Breast epithelium (tissue), 4 donors: ENCODE measurements at places on chromosomes 2 and 18.

DNA sequence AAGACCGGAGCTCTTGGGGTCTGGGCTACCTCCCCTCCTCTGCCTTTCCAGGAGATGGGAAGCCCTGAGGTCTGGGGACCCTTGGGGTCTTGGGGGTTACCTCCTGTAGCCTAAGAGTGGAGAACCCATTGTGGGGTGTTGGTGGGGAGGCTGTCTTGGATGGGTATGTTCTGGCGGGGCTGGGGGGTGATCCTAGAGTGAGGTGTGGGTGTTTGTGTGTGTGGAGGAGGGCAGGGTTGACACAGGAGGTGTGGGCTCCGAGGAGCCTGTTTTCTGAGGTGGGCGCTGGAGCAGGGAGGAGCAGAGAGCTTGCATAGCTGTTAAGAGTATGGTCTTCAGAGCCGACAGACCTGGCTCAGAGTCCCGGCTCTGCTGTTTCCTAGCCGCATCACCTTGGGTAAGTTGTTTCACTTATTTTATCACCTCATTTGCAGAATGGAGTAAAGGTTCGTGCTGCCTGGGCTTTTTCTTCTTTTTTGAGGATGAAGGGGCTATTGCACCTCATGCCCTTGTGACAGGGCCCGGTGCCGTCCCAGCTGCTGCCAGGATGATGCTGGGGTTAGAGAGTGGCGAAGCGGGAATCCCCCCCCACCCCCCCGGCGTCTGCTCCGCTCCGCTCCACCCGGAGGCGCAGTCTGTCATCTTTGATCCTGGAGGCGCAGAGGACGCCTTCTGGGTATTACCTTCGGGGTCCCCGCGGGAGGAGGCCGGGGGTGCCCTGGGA, 17.2 kb downstream of the TET3 start:
- no peaks in the 10 kb centered on the region for H3K36me3 ChIP-seq
- peaks cover 27% of the 10 kb centered on the region for H3K4me1 ChIP-seq
- H3K27ac ChIP-seq, result peak overlapping the region; percentile 52
- H3K4me3 ChIP-seq, result peak overlapping the region; percentile 84
- no peak for DNase-seq

DNA sequence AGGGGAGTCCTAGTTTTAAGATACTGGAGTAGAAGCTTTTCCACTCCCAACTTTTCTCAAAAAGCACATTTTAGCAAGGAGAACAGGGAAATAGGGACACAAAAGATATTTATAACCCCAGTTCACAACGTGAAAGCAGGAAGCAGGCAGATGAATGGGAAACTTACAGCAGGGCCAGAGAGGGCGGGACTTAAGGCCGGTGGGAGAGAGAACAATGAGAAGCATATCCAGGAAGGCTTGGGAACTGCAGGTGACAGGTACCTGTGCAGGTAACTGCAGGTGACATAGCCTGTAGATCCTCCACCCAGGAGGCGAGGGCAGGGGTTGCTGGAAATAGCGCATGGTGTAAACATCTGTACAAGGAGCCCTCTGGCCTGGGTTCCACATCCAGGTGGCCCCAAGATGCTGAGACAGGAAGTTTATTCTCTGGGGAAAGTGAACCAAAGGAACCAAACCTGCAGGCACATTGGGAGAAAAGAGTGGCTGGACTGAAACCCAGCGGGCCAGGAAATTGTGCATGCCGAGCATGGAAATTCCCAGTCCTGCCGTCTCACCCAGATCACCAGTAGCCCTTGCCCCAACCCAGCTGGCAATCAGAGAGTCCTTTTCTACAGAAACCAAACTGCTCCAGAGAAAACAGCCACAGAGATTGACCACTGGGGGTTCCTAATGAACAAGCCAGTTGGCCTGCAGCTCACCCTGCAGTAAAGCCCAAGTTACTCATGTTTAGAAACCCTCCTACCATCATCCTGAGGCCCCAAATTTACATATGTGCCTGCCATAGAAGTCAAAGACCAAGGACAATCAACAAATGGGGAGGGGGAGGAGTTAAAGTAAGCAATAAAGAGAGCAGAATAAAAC, 24.3 kb upstream of the COL6A3 start:
- no peak overlapping the region for H3K4me3 ChIP-seq
- no peaks in the 10 kb centered on the region for H3K27me3 ChIP-seq
- H3K27ac ChIP-seq, result no peak overlapping the region
- H3K36me3 ChIP-seq, result no peaks in the 10 kb centered on the region
- no peaks in the 10 kb centered on the region for H3K4me1 ChIP-seq
- DNase-seq, result no peak

GRCh38 chr2:226078666-226079065, 679.2 kb downstream of the NYAP2 start:
- no peak overlapping the region for H3K4me3 ChIP-seq
- no peaks in the 10 kb centered on the region for H3K27me3 ChIP-seq
- H3K4me1 ChIP-seq, result no peaks in the 10 kb centered on the region
- H3K27ac ChIP-seq, result no peak overlapping the region
- no peaks in the 10 kb centered on the region for H3K36me3 ChIP-seq
- no peak for DNase-seq

GRCh38 chr2:38079116-38080052, 3.4 kb upstream of the CYP1B1 start:
- no peak for DNase-seq
- no peak overlapping the region for H3K4me3 ChIP-seq
- peaks cover 3% of the 10 kb centered on the region for H3K4me1 ChIP-seq
- no peak overlapping the region for H3K27ac ChIP-seq

GRCh38 chr2:135320465-135321355, 210.3 kb downstream of the ZRANB3 start:
- no peaks in the 10 kb centered on the region for H3K27me3 ChIP-seq
- no peak for DNase-seq
- H3K27ac ChIP-seq, result no peak overlapping the region
- H3K4me3 ChIP-seq, result no peak overlapping the region
- H3K4me1 ChIP-seq, result no peaks in the 10 kb centered on the region
